DMS 273 treated with DMSO at 0.1 percent for 48 hours (cell line): ENCODE measurements at places on chromosomes 3 and 15.

DNA sequence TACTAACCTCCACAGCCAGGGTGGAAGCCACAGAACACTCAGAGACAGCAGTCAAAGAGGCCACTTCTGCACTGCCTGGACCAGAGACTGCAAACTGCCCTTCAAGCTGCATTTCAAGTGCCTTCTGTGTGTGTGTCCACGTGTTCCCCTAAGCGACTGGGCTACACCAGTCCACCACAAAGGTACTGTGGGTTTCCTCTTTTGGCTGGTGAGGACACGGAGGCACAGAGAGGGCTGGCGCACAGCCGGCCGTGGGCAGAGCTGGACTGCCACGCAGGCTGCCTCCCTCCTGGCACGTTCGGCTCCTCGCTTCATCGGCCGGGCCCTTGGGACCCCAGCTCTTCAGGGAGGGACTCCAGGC lies 60.9 kb downstream of the MGLL start:
- no peak for DNase-seq

DNA sequence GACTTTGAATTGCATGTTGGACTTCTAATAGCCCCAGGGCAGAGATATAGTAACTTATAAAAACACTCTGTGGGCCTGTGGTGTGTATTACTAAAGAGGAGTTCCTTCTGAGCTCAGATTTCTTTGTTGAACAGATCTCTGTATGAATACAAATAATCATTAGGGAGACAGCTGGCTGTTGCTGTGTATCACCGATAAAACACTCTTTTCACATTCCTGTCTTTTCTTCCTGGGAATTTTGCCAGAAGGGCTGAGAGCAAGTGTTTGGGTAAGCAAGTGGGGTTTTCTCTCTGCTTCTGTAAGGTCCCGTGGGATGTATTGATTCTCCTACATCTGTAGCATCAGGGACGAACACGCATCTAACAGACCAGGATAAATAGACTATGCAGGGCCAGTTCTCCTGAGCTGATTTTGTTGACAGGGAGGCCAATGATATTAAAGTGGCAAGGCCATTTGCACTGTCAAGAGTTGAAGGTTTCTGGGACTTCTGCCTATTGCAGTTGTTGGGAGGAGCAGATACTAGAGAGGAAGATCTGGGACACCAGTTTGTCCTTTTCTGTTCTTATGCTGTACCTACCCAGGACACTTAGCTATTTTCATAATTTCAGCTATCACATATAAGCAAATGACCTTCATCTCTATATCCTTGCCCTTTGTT lies 225.9 kb upstream of the CD96 start:
- peak; percentile 45 for DNase-seq

- DNase-seq = no peak
These were observed 39.6 kb downstream of the TGM4 start for GRCh38 chr3:44913868-44914468.

DNA sequence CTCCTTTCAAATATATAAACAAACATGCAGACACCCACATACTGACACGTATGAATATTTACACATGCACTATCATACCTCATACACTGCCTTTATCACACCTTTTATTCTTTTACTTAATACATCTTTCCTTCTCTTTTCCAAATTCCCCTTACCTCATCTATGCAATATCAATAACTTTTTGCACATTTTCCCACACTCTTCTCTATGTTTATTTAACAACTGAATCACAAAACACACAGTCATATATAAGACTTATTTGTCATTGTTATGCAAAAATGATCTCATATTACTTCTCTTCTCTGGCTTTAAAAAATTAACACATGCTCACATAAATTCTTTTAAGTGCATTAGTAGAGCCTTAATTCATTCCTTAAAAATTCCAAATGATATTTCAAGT lies 461.4 kb downstream of the DIPK2A start:
- DNase-seq = no peak

GRCh38 chr3:179603321-179603720 lies 1.1 kb downstream of the MRPL47 start:
- DNase-seq = no peak
